ENCODE measurements at places on chromosomes 11 and 22.

DNA sequence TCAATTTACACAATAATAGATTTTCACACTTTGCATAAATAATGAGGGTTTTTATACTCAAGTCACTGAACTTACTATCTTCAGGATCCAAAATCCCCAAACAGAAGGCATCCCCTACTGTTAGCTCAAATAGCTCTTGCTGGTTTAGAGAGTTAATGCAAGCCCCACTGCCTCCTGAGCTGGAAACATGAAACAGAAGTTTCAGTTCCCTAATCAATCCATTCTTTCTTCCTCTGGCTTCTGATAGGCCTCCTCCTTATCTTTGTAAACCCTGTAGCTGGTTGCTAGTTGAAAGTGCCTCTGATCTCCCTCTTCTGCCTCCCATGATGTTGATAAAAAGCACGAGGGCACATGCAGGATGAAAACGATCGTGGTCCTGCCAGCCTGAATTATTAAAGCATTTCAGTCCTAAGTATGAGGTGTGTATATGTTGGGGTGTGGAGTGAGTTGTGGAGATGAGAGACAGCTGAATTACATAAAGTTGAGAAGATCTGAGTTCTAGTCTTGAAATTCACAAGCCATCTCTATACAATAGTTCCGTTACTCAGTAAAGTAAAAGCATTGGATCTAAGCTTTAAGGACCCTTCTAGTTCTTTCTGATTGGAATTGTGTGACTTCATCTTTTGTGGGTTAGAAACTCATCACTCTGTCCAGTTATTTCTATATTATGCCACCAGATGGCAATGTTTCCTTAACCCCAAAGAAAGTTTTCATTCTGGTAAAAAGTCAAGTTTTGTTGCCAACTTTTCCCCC is 35.0 kb upstream of the EHF start:
- no peak for DNase-seq

DNA sequence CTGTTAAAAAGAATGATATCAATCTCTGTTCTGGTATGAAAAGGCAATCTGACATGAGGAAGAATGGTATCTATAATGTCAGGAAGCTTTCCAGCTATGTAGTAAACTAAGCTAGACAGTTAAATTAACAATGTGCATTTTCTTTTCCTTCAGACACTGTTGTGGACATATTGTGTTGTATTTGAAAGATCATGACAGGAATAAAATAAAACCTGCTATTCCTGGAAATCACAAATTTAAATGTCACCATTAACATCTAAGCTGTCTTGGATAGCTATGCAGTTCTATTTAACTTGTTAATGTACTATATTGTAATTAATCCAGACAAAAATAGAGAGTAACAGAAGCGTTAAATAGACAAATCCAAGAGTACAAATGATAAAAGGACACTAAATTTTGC is 297.4 kb upstream of the LUZP2 start:
- no peak for DNase-seq

DNA sequence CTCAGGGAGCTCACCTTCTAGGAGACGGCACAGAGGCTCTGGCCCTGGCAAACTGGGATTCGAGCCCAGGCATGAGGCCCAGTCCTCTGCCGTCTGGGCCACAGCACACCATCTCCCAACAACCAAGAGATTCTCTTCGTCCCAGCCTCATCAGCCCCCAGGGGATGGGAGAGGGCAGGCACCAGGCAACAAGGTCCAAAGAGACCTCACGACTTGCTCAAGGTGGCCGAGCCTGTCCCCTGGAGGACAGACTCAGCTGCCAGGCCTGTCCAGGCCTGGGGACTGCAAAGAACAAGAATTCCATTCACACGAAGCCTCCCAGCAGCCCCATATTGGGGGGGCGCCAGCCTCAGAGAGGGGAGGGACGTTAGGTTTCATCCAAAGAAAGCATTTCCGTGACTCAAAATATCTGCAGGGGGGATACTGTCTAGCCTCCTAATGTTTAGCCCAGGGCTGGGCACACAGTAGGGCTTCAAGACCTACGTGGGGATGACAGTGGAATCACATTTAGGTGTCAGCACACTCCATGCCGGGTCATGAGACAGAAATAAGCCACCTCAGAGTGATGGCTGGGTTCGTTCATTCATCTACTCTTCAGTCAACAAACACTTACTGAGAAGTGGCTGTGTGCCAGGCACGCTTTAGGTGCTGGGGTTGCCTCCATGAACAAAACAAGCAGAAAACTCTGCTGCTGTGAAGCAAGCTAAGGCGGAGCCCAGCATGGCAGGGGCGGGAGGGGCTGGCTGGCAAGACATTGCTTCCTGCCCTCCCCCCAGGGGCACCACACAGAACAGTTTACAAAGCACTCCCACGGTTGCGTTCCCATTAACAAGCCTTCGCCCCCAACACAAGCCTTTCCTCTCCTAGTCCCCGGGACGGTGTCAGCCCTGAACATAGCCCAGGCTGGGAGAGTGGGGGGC is 1.2 kb downstream of the CARNS1 start:
- no peak for DNase-seq

DNA sequence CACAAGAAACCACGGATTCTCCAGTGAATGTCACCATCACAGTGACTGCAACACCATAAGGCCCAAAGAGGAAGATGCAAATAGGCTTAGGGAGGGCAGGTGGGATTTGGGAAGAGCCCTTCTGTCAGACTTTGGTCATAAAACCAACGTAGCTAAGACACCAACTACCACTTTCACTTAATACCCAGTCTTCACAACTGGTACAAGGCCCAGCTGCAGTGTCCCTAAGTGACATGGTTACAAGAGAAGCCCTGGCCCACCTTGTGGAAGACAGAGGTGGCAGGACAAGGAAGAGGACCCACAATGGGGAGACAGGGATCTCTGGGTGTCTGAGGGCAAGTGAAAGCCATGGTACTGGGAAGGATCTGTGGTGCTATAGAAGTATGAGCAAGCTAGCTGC is 10.0 kb downstream of the VSIG10L2 start:
- DNase-seq, result no peak

DNA sequence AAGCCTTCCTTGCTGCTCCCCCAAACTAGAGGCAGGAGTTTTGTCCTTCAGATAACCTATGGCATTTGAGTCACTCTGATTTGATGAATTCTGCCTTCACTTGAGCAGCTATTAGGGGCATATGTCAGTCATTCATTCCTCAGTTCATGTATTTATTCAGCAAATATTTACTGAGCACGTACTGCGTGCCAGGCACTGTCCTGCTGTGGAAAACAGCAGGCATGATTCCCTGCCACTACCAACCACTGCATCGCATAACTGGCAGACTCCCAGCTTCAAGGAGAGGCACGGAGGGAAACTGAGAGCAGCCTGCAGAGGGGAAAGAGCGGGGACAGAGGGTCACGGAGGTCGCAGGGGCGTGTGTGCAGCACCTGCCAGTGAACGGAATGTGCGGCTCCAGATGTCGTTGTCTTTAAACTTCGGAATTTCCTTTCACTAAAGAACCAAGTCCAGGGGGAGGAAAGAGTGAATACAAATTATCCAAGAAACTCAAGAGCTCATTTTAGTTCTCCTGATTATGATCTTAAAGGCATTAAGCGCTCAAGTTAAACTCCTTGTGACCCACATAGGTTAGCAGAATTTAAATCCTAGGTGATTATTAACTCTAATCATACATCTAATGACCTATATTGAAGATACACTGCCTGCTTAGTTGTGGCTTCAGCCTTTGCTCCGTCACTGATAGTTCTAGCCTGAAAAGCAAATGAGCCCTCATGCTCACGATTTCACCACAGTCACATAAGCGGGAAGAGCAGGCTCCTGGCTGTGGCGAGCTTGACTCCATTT is 12.6 kb downstream of the PPARA start:
- no peak for DNase-seq

GRCh38 chr11:131875611-131876010 is 505.2 kb downstream of the NTM start:
- DNase-seq, result no peak

DNA sequence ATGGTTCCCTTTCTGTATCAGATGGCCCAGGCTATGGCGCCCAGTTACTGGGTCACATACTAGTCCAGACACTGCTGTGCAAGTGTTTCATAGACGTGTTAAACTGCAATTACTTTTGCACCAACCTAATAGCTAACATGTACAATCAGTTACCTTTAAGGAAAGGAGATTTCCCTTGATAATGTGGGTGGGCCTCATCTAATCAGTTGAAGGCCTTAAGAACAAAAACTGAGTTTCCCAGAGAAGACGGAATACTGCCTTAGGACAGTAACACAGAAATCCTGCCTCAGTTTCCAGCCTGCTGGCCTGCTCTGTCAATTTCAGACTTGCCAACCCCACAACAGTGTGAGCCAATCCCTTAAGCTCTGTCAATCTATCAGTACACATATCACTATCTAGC is 229.9 kb upstream of the SYN3 start:
- no peak for DNase-seq

- DNase-seq, result no peak
Measured at GRCh38 chr11:28495333-28495732, 387.1 kb downstream of the METTL15 start.

- no peak for DNase-seq
Measured at GRCh38 chr11:78851878-78852586, 277.4 kb upstream of the NARS2 start.

- DNase-seq, result no peak
Measured at GRCh38 chr22:28254396-28254795, 335.3 kb upstream of the PITPNB start.

DNA sequence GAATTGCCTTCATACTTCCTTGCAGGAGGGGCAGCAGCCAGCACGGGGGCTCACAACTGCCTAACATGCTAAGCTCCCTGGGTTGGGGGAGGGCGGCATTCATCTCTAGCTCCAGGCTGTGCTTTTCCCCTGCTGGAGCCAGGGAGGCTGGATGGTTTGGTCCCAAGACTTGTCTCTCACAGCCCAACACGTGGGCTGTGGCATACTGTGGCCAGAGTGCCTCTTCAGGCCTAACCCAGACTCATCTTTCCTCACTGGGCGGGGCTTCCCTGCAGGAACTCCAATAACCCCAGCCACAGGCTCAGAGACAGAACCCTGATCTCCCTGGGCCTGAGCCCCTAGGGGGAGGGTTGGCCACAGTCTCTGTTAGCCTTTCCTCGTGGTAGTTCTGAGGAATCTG is 121.9 kb upstream of the PLET1 start:
- DNase-seq, result no peak

- DNase-seq, result peak; percentile 87
Measured at GRCh38 chr22:49670456-49671330, 157.0 kb downstream of the BRD1 start.

- no peak for DNase-seq
Measured at GRCh38 chr11:30488304-30488998, 97.7 kb downstream of the MPPED2 start.

DNA sequence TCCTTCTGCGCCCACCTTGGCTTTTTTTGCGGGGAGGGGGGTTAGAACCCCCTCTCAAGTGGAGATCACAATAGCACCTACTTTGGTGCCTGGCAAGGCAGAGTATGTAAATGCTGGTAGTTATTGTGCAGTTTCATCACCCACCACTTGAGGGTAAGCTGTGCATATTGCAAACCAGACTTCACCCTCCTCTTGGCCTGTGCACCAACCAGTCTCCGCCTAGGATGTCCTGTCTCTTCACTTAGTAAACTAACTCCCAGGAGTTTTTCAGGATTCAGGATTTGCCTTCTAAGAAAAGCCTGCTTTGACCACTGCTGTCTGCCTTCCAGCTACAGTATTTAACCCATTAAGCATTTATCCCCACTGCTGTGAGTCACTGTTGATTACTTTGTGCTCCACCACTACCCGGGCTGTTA is 2.0 kb upstream of the UBXN1 start:
- no peak for DNase-seq

DNA sequence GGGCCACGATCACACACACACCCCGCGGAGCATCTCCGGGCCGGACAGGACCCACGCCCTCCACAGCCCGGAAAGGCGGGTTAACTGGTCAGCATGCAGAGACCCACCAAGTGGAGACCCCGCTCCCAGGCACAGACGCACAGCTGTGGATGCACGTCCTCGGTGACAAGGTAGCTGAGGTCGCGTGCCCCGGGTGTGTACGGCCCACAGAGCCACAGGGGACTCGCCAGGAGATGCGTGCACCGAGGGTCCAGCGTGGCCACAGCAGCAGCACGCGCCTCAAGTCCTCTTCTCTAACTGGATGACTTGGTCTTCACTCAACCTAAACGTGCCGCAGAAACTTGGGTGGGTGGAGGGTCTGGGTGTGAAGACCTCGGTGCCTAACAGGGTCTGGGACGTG is 5.5 kb downstream of the H19 start:
- no peak for DNase-seq

DNA sequence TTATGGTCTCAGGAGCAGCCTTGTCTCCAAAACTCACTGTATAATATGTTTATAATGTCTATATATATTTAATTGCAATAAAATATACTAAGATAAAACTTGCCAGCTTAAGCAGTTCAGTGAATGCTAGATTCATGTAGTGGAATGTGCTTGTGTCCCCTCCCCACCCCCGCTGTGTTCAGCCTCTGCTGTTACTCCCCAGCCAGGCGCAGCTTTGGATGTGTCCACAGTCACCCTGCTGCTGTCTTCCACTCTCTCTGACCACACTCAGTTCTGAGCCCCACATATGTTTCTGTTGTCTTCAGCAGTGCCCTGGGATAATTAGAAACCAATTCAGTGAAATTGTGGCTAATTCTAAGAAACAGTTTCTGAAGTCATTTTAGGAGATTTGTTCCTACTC is 52.2 kb downstream of the PPFIA1 start:
- no peak for DNase-seq

DNA sequence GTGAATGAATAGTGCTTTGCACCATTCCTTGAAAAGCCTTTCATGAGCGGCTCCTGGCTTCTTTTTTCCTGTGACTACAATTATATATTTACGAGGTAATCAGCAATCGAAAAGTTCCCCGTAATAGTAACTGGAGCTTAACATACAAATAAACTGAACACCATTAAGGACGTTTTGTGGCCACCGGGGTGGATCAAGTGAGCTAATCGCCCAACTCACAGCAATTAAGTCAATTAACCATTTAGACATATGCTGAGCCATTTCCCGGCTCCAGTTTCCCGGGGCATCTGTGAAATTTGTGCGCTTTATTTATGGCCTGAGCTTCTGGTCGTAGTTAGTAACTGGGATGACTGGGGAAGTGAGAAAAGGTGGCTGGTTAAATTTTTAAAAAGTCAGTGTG is 465.2 kb downstream of the MIAT start:
- DNase-seq, result no peak

Data from mesenteric fat pad (tissue), 1 donor.